Stimulated activated CD4-positive, alpha-beta T cell treated with anti-CD3 and anti-CD28 coated beads, Interleukin-12 subunit alpha, Interleukin-12 subunit beta, amount 100 ng/mL, for 48 hours (primary cell): ENCODE measurements at places on chromosomes 1 and 21.
A peak's percentile ranks its signal among the peaks of the same experiment; 100 is the strongest.

GRCh38 chr1:30639881-30640452, 83.4 kb downstream of the MATN1 start:
- no peak for DNase-seq

- no peak for DNase-seq
Observed at GRCh38 chr1:119226913-119227312, 86.5 kb upstream of the WARS2 start.

- DNase-seq = no peak
Observed at GRCh38 chr21:15219894-15220293, 155.1 kb upstream of the NRIP1 start.

DNA sequence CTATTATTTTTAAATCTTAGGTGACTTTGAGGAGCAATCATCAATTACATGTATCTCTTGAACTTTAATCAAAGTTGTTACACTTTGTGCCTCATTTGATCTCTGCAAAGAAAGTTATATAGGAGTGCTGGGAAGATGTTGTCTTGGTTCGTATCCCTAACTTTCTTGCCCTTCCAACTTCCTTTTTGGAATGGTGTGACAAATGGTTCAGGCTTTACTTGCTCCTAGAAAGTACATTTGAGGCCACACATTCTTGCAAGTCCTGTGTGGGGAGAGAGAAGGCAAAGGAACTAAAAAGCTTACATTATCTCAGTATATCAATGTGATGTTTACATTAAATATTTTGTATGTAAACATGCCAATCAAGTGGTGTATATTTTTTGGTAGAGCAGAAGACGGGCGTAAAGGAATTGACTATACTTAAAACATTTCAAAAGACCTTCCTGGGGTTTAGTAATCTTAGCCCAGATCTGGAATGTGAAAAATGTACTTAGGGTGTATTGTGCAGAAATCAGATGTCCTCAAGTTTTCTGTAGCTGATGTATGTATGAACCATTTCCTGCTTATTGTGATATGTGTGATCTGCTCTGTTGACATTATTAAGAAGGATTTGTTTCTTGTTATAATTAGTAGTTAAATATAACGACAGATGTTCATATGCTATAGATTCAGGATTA, 59.2 kb downstream of the USP25 start:
- DNase-seq = no peak

GRCh38 chr1:60277269-60277668, 203.7 kb upstream of the C1orf87 start:
- no peak for DNase-seq

DNA sequence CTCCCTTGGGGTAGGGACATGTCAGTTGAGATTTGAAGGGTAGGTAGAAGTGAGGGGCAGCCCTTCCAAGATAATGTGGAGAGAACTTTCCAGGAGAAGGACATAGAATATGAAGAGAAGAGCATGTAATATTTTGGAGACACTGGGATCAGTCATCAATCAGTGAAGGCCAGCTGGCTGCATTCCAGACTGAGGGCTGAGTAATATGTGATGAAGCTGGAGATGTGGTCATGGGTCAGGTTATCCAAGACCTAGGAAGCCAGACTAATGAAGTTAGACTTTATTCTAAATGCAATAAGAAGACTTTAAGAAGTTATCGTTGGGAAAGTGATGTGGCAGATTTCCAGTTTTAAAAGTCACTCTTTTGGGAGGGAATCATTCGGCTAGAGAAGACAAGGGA, 262.0 kb downstream of the HMCN1 start:
- DNase-seq = no peak

GRCh38 chr1:235011599-235012435, 116.8 kb downstream of the TOMM20 start:
- peak; percentile 93 for DNase-seq

DNA sequence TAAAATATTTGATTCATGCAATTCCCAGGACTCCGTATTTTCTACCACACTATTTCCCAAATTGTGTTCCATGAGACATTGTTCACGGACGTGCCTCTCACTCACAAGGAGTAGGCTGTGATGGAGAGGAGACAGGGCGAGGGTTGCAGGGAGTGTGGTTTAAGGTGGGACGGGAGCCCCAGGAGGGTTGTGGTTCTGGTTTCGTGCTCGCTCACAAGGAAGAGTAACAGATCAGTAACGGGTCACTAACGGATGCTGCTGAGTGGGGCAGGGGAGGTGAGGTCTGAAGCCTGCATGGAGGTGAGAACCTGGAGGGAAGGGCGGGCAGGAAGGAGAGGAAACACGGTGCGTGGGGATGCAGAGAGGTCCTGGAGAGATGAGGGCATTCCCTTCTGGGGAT, 28.8 kb downstream of the TFF3 start:
- no peak for DNase-seq

GRCh38 chr1:229148743-229149142, 122.2 kb upstream of the RAB4A start:
- no peak for DNase-seq

- DNase-seq = no peak
Observed at GRCh38 chr1:83113652-83114051, 885.3 kb downstream of the TTLL7 start.

DNA sequence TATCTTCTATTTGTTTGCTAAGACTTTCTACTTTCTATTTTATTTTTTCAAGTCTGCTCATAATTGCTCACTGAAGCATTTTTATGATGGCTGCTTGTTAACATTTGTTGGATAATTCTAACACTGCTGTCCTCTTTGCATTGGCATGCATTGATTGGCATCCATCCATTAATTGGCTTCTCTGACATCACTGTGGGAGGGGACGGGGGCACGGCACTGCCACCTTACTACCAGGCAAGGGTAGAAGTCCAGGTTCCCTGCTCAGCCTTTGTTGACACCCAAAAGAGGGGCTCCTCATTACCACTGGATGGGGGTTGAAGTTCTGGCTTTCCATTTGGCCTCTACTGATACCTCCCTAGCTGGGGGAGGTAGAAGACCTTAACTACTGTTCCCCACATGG, 11.5 kb upstream of the ABCG1 start:
- DNase-seq = no peak

- no peak for DNase-seq
Observed at GRCh38 chr1:172431721-172432192, 11.3 kb downstream of the C1orf105 start.

- no peak for DNase-seq
Observed at GRCh38 chr1:159066108-159066507, 10.5 kb downstream of the AIM2 start.

DNA sequence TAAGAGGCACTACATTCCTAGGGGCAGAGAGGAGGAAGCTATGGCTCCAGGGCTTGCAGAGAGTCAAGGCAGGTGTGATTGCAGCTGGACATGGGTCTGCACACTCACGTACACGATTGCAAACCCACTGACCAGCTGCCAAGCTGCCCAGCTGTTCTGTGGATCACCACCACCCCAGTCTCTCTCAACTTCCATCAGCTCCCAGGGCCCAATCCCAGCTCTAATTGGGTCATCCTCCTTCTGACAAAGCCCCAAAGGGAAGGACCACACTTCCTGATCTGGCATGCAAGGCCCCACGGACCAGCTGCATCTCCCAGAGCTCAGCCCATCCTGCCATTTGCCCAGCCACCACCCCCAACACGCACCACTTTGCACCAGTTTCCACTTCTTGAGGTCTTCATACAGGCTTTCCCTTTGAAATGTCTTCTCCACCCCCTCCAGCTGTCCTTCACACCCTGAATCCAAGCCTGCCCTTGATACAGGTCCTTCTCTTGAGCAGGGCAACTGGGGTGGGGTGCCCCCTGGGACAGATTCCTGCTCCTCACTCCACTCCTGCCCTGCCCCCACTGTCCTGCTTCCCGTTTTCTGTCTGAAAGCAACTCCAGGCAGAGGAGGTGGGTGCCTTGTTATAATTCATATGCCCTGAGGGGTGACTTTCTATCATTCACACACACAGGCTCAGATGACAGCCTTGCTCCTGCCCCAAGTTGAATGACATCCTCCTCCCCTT, 179.4 kb upstream of the EDN2 start:
- DNase-seq = no peak

DNA sequence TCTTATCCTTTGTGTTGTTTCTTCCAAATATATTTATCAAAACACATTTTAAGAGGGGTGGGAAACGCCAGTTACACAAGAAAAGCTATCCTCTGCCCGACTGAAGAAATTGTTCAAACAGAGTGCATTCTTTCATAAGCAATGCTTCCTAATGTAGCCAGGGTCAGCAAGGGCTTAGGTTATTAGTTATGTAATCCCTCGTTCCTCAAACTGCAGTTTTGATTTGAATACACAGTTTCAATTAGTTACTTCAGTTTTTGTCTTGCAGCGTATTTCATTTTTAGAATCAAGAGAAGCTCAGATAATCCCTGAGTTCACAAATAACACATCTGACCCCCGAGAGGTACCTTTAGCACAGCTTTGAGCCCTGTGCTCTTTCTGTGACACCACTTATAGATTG, 141.7 kb upstream of the NRIP1 start:
- DNase-seq = no peak

DNA sequence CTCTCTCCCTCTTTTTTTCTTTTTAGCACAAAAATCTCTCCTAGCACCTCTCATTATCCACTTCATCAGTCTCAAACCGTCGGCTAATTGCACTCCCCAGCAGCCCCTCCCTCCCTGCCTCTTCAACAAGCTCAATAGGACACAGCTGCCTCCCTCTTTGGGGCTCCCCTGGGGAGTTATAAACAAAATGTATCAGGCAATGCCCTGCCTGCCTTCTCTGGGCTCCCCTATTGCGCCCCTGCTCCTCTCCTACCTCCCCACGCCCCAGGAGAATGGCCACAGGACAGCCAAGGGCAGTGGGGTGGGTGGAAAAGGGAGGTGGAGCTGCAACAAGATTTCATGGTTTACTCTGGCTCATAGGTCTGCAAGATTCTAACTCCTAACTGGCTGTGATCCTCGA, 147.1 kb upstream of the GRIK3 start:
- no peak for DNase-seq

- DNase-seq = no peak
Observed at GRCh38 chr1:13664451-13664850, 35.5 kb upstream of the PRDM2 start.

GRCh38 chr21:33296156-33296555, 28.6 kb upstream of the IFNAR1 start:
- DNase-seq = no peak

- DNase-seq = no peak
Observed at GRCh38 chr1:153547560-153548551, 1.2 kb downstream of the S100A3 start.

- DNase-seq = no peak
Observed at GRCh38 chr1:87398641-87399040, 70.0 kb downstream of the LMO4 start.

- DNase-seq = no peak
Observed at GRCh38 chr1:7479571-7479970, 291.5 kb upstream of the VAMP3 start.

- no peak for DNase-seq
Observed at GRCh38 chr1:51070011-51070410, 32.0 kb upstream of the C1orf185 start.

- DNase-seq = no peak
Observed at GRCh38 chr1:244704107-244704506, 51.2 kb downstream of the DESI2 start.
